ENCODE measurements at places on chromosomes 13 and 19. TPM values are rescaled to one million over a fixed set of nuclear protein-coding genes. Genes with fewer than 3 reads are reported as not detected.

ZIK1 gene
- total RNA-seq, result 7.5 TPM

ANKLE1 gene
- not detected for total RNA-seq

TLE6 gene
- total RNA-seq, result 2.8 TPM

RANBP3 gene
- 53.2 TPM for total RNA-seq

UBE2S gene
- total RNA-seq, result 32.4 TPM

PABPC3 gene
- total RNA-seq, result 0.39 TPM

ZNF701 gene
- 13.3 TPM for total RNA-seq

LRG1 gene
- total RNA-seq, result not detected
